Suppressor macrophage (primary cell): ENCODE measurements at places on chromosomes 7 and 10.
A peak's percentile ranks its signal among the peaks of the same experiment; 100 is the strongest.

DNA sequence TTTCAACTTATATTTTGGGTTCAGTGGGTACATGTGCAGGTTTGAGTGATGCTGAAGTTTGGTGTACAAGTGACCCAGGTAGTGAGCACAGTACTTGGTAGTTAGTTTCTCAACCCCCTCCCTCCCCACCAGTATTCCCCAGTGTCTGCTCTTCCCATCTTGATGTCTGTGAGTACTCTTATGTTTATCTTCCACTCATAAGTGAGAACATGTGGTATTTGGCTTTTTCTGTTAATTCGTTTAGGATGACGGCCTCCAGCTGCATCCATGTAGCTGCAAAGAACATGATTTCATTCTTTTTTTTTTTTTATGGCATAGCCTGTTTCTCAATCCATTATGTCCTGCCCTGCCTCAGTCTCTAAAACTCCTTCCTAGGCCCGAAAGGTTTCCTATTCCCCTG, 222.1 kb downstream of the WDR37 start:
- DNase-seq: no peak

DNA sequence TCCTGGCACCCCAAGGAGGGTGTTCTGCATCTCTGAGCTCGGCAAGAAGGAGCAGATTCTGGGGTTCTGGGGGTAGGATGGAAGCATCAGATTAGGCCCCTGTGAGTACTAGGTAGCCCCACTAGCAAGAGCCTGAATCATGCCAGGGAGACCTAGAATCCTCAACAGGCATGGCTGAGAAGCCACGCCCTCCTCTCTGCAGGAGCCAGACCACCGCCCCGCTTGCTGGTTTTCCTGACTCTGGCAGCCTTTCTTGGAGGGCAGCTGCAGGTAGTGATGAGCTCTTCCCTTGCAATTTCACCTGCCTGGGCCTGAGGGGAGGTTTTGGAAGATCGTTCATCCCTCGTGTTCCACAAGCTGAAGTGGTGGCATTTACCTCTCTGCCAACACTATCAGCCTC, 68.9 kb upstream of the PRLHR start:
- no peak for DNase-seq

DNA sequence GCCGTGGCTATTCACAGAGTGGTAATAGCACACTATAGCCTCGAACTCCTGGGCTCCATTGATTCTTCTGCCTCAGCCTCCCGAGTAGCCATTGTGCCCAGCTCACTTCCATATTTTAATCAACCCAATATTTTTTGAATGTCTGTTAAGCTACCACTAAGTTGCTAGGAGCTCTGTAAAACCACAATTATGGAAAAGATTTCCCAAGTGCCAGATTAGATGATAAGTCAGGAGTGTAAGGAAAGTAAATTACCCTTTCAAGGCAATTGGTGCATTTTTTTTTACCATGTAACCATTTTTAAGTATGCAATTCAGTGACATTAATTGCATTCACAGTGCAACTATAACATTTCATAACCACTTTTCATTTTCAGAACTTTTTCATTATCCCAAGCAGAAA, 87.5 kb upstream of the GATAD1 start:
- DNase-seq: no peak

GRCh38 chr10:73117976-73118743, 7.9 kb downstream of the NUDT13 start:
- no peak for DNase-seq

- DNase-seq: no peak
These were observed 63.8 kb upstream of the NPS start for GRCh38 chr10:127485153-127485857.

DNA sequence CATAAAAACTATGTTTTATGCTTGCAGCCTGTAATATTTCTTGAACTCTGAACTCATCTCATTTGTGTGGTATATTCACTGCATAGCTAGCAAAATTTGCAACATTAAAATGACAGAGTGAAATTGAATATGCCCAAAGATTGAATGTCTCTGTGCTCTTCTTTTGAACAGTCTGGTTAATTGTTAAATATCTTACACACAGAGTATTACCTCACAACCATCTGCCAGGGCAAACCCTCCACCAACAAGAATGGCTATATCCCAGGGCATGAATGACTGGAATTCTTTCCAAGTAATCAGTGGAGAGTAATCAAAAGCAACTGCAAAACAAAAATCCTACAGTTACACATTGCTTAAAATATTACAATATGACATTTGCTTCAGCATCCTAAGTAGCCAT, 76.9 kb downstream of the SLC13A1 start:
- DNase-seq: no peak

GRCh38 chr7:117402109-117402508, 25.2 kb downstream of the ASZ1 start:
- no peak for DNase-seq

- DNase-seq: no peak
These were observed 65.6 kb upstream of the IGFBP3 start for GRCh38 chr7:45986355-45987298.

DNA sequence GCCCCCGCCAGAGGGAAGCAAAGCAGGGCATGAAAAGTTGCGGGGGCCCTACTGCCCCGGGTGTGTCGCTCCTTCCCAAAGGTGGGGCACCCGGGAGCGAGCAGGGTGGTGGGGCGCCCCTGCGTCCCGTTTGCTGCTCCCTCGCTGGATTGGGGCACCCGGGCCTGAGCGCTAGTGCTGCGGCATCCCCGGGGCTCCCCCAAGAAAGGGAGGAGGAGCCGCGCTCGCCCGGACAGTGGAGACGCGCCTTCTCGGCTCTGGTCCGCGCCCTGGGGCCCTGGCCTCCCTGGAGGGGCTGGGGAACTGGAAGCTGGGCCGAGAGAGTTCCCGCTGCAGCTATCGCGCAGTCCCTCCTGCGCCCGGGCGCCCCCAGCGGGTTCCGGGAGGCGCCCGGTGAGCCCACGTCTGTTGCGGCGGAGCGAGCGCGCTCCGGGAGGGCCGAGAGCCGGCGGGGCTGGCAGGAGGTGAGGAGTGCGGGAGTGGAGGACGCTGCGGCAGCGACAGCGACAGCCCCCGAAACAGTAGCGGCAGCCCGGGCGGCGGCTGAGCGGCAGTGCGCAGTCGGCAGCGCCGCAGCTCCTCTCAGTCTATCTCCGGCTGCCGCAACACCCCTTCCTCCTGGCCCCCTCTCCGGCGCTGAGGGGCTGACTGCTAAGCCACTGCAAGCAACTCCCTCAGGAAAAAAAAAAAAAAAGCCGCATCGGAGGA, 504 bp upstream of the BMPER start:
- no peak for DNase-seq

DNA sequence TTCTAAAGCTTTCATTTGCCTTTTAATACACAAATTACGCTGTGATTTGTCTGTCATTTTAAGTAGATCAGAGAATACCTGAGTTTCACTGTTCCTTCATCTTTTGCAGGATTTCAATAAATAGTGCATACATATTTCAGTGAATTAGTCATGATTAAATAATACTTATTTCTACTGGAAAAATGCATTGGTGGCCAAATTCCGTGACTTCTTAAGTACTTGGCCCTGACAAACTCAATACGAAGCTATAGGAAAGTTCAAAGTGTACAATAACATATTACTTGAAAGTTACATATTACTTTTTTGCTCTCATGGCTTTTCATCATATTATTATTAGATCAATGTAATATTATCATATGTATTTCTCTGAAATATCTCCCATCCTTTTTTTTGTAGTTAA, 16.1 kb upstream of the PLXDC2 start:
- no peak for DNase-seq

GRCh38 chr10:103077491-103078308, 115.4 kb downstream of the NT5C2 start:
- DNase-seq: no peak

DNA sequence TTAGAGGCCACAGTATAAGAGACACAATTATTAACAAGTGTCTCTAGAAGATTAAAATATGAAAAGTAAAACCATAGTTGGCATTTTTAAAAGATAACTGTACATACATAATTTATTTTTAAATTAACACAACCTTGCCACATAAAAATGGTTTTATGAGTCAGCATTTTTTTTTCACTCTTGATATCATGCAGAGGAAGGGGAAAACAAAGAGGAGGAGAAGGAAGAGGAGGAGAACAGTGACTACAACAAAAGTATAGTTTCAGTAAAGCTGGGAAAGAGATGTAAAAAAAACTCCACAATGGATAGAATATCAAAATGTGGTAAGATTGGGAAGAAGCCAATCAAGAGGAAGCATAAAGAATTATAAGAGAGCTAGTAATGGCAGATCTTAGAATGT, 34.0 kb downstream of the CH25H start:
- no peak for DNase-seq

GRCh38 chr10:14880229-14880628, 1.6 kb downstream of the SUV39H2 start:
- no peak for DNase-seq

DNA sequence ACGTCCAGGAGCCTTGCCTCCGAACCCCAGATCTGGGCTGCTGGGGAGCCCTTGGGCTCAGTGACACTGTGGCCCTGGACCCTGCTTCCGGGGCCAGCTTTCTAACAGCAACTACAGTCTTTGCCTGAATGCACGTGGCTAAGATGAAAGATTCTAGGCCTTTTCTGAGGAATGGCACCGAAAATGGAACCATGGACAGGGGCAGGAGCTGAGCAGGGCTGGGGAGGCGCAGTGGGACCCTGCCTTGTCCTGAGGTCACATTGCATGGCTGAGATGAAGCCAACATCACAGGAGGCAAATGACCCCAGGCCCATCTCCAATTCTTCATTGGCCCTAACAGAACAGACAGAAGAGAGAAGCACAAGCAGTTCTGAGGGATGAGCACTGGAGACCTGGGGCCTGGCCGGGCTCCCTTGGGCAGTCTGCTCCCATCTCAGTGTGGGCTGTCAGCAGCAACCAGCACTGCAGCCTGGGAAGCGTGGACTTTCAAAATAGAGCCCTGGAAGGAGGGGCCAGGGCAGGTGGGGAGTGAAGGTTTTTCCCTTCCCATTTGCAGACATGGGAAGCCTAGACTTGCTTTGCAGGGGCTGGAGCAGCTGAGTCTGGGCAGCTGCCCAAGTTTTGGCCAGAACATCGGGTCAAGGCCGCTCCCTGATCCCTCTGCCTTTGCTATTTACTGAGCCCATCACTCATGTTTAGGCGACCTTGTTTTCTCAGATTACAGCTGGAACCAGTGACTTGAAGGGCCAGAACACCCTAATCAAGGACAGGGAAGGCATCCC, 114.4 kb upstream of the TCERG1L start:
- no peak for DNase-seq

DNA sequence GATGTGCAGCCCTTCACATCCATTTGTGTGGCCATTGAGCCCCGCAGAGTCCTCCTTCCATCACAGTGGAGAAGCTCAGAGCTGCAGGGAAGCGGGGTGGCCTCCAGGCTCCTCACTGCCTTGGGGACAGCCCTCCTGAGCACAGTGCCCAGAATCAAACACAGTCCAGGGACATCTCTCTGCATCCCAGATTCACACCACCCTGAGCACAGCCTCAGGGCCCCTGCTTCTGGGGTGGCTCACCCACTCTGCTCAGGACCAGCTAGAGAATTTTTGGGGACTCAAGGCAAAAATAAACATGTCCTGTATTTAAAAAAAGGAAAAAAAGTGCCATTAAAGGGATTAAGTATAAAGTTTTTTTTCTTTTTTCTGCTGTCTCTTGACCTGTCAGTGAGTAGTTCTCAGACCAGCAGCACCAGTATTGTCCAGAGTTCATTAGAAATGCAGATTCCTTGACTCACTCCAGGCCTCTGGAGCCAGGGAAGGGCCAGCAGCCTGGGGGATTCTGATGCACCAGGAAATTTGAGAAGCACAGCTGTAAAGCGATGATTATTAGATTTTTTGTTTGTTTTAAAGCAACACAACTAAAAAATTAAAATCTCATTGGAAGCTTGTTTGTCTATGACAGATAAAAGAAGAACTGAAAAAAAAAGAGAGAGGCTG, 61.6 kb downstream of the ARHGAP22 start:
- no peak for DNase-seq

GRCh38 chr10:108560488-108560887, 1362.8 kb downstream of the XPNPEP1 start:
- DNase-seq: no peak

DNA sequence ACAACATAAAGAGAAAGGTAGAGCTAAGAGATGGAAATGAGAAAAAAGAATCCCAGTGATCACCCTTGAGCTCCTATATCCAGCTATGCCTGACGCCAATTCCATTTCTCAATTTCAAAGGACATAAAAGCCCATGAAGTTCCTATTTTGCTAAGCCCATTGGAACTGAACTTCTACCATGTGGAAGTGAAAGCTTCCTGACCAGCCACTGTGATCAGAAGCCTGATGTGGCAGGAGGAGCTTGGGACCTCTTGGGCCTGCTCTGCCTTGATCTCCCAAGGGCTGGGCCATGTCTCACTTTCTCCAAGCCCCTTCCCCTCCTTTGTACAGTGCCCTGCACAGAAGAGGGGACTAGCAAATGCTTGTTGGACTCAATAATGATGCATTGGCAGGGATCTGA, 52.7 kb downstream of the PRLHR start:
- DNase-seq: peak; percentile 19

GRCh38 chr7:77488986-77489385, 48.1 kb upstream of the PTPN12 start:
- no peak for DNase-seq

- DNase-seq: peak; percentile 60
These were observed 118.3 kb downstream of the KLF6 start for GRCh38 chr10:3666525-3667302.

DNA sequence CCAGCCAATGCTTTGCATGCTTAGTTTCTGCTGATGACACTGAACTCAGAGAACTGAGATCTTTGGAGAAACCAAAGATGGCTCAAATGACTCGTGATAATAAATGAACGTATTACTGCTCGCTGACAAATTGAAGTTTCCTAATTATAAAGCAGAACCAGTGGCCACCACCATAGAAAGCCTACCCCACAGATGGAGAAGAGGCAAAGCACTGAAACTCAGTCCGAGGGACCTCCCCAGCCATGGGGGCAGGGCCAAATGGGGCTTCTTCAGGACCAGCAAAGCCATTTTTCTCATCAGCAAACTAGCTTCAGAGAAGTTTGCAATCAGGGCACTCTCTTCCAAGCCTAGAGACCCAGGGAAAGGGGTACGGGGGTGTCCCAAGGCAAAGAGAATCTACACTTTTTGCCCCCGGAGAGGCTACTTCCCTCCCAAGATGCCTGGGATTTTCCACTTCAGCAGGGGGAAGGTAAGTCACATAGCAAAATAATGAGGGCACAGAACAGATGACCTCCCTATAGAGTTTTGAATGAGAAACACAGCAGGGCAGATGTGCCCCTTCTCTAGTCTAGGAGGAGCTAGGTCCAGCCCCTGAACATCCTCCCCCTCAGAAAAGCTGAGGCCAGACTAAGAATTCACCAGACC, 4.3 kb upstream of the IL6 start:
- peak; percentile 75 for DNase-seq

DNA sequence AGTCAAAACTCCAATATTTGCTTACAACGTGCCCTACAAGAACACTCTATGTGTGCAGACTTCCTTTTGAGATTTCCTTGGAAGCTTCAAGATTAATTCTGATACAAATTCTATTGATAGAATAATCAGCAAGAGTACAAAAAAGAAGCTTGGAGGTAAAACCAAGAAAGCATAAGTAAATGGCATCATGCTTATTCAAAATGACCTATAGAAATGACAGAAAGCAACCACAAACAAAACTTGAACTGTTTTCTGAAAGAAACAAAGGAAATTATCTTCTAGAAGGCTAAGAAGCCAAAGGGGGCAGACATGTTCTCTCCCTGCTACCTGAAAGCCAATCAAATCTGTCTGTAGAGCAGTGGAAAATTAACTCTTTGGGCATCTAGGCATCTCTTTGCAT, 73.0 kb downstream of the CTNNA3 start:
- no peak for DNase-seq
